Pulmonary artery endothelial cell (primary cell): ENCODE measurements at places on chromosomes 7 and 10.

DNA sequence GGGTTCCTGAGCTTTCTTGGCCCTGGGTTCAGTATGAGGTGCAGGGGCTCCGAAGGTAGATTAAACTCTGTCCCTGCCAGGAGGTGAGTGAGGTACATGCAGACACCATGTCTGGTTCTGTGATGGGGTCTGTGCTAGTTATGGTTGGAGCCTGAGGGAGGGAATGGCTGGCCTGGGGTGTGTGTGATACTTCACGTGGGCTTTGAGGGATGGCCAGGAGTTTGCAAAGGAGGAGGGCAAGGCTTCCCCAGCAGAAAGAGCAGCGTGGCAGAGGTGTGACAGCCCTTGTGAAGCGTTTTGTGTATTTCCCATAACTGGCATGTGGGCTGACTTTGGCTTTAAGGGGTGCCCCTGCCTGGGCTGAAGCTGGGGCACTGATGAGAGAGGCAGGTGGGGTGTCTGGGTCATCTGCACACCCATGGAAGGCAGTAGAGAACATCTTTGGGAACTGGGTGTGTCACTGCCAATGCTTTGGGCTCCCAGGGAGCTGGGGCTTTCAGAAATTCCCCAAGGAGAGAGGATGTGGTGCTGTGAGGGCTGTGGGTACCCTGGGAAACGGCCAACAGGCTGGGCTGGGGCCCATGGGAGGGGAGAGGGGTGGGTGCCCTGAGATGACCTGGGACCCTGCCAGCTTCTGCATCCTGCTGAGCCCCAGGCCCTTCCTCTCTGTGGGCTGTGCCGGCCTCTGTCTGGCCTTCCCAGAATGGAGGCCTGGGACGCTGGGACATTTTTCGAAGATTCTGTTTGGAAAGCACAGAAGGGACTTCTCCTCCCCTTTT lies 4.6 kb downstream of the PALD1 start:
- DNase-seq: no peak

GRCh38 chr7:5422396-5423305 lies 983 bp downstream of the TNRC18 start:
- DNase-seq: no peak

DNA sequence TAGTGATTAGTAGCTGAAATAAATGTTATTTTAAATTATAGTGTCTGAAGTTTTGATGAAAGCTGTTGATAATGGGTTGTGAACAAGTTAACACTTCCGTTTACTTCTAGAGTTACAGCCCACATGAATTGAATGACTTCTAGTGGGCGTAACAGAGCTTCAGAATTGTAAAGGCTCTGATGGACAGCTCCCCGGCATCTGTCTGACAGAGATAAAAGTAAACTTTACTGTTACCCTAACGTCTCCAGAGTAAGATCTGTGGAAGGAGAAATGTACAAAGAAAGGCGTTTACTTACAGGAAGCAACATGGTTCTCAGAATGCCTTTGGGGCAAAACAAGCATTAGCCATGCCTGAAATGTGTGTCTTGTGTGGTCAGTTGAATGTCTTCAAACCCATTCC lies 124.4 kb downstream of the ADARB2 start:
- DNase-seq: no peak

DNA sequence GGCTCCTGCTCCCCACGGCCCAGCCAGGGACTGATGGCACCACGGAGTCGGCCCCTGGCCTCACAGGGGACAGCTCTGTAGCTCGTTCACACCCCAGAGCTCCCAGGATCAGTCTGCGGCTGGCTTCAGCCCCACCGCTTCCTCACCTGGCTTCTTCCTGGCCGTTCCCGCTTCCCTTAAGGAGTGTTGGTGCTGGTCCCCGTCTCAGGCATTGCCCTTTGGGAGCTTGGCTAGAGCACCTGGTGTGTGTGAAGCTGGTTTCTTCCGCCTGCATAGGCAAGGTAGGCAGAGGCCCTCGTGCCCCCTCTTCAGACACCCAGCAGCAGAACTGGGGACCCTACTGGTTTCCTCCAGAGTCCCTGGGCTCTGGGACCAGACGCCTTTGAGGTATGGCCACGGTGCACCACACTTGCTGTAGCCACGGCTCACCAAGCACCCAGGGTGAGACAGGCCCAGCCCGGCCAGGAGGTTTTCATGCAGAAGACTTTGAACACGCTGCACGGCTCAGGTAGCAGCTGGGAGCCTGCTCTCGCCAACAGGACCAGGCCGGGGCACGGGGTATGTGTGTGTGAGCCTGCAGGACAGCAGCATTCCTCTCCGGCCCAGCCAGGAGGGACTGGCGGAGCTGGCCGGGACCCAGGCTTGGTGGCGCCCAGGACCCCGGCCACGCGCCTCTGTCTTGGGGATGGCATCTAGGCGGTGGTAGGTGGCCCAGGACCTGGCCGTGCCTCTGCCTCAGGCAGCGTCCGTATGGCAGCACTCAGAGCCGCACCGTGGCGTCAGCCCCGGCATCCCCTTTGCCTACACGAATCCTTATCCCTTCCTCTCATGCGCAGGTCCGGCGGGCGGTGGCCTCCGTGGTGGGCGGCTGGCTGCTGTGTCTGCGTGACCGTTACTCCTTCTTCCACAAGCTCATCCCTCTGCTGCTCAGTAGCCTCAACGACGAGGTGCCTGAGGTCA lies 13.2 kb upstream of the PRKAR1B start:
- no peak for DNase-seq

GRCh38 chr10:45461034-45461433 lies 87.0 kb downstream of the ALOX5 start:
- DNase-seq: no peak

GRCh38 chr10:93160140-93160539 lies 86.4 kb downstream of the CYP26A1 start:
- DNase-seq: no peak
